Stimulated activated CD8-positive, alpha-beta memory T cell treated with anti-CD3 and anti-CD28 coated beads, Interleukin-15, amount 100 ng/mL, for 48 hours (primary cell): ENCODE measurements at places on chromosomes 7 and 10.
A peak's percentile ranks its signal among the peaks of the same experiment; 100 is the strongest.

DNA sequence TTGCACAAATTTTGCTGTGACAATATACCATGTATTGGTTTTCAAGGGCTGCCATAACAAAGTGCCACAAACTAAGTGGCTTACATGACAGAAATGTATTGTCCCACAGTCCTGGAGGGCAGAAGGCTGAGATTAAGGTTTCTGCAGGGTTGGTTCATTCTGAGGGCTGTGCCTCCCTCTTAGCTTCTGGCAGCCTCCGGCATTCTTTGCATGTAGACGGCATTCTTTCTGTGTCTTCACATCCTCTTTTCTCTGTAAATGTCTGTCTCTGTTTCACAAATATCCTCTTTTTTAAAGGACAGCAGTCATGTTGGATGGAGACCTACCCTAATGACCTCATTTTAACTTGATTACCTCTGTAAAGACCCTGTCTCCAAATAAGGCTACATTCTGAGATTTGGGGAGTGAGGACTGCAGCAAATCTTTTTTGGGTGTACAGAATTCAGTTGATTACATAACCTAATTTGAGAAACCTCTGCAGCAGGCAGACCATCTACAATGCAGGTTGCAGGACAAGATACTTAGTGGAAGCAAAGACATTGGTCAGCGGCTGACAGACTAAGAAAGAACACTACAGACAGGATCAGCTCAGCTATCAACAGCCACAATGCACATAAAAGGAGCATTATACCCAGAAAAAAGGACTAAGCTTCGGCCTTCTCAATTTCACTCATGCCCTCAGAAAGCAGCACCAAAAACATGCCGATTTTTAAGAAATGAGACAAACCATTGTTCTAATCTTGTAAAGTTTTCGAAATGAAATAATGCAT lies 84.6 kb upstream of the FAM3C start:
- no peak for DNase-seq

DNA sequence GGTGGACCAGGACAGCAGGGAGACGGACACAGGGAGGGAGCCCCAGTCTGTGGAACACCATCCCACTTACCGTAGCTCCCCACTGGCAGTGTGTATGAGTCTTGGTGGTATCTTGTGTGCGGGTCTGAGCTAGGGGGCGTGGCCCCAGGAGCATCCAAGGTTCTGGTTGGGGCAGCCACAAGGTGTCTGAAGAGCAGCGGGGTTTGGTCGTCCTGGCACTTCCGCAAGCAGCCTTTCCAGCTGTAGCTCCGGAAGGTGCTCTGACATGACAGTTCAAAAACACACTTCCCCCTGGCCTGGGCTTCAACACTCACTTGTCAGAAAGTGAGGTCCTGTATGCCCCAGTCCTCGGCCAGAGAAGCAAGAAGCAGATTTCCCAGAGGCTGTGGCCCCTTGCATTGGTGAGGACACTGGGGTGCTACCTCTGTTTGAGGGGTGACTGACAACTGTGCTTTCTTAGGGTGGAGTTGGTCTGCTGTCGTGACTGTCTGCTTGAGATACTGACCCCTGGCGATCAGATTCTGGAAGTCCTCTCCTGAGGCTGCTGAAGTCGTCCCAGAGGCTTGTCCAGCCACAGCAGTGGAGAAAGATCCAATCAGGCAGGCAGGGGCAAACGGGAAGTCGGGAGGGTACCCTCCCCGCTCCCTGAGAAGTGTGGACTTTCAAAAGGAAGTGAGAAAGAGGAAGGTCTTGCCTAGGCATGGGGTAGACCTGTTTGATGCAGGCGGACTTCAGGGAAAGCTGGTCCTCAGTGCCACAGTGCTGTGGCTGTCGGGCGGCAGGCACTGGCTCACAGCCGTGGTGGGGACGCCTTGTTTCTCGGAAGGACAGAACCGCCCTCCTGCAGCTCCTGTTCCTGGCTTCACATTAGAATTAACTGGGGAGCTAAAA lies 51.4 kb upstream of the PFKFB3 start:
- DNase-seq, result no peak

GRCh38 chr7:51160990-51161615 lies 155.5 kb downstream of the COBL start:
- DNase-seq, result peak; percentile 23

DNA sequence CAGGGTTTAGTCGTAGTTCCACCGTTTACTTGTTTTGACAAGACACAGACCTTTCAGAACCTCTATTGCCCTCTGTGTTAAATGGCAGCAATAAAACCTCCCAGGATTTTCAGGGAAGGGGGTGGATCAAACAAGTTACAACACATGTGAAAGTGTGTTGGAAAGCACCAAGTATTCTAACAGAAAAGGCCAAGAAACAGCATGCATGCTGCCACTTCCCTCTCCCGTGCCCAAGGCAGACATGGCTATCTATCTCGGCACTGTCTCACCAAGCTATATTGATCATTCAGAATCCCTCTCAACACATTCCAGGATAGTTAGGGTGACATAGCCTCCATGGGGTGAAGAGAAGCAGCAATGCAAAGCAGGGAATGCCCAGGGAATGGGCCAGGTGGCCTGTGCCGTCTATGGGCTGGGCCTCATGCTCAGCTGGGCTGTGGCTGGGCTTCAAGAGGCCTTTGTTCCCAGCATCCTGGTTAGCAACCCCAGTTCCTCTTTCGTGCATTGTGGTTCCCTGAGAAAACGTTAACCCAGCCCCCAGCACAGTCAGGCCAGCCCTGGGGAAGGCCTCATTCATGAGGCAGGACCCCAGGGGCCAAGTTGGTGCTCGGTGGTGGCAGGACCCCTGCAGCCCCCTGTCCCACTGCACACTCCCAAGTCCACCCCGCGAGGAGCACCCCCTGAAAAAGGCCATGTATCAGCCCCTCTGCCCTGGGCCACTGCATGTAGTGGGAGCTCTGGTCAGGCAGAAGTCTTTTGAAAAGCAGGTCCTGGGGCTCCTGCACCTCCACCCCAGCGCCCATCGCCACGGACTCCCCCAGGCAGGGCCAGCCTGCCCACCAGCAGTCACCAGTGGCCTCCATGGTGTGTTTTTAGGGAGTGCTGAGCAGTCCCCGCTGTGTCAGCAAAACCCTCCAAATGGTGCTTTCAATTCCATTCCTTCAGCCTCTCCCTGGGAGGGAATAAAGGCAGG lies 25.5 kb downstream of the VSIR start:
- DNase-seq, result no peak

- DNase-seq, result no peak
Measured at GRCh38 chr10:23330948-23331347, 13.6 kb downstream of the C10orf67 start.

DNA sequence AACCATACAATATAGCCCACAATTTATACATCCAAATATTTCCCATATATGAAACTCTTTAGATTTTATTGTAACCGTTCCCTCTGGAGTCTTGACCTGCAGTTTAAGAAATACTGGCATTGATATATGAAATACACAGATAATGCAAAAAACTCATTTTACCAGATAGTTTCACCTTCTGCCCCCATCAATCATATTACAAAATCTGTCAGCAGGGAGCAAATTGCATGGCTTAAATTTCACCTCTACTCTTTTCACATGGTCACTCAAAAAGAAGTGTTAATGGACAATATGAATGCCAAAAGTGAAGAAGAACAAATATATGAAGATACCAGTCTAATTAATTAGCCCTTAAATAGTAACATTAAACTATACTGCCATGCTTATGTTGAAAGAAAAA lies 57.0 kb upstream of the TMEM106B start:
- DNase-seq, result no peak

DNA sequence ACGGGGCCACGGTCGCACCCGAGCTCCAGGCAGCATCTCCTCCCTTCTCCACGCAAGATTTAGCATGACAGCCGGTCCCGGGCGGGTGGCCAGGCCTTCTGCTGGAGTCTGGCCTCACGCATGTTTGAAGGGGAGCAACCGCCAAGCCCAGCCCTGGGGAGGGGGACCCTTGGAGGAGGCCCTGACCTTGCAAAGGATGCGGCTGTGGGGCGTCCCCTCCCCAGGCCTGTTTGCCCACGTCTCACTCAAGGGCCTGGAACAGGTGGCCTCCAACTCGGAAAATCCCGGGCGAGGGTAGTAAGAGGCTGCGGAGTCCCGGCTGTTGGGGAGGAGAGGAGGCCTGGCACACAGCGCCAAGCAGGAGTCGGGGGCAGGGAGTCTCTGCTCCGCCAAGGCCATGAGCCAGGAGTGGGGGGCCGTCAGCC lies 50.6 kb upstream of the DPYSL4 start:
- no peak for DNase-seq

- no peak for DNase-seq
Measured at GRCh38 chr7:64654796-64655548, 11.0 kb upstream of the ZNF107 start.

DNA sequence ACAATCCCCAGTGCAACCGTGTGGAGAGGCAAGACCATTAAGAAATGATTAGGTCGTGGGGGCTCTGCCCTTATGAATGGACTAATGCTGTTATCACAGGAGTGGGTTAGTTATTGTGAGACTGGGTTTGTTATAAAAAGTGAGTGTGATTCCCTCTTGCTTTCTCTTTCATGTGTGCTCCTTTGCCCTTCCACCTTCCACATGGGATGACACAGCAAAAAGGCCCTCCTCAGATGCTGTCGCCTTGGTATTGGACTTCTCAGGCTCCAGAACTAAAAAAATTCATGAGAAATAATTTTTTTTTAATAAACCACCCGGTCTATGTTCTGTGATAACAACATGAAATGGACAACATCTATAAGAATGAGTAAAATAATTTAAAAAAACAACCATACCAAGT lies 136.1 kb upstream of the PCBD1 start:
- no peak for DNase-seq

DNA sequence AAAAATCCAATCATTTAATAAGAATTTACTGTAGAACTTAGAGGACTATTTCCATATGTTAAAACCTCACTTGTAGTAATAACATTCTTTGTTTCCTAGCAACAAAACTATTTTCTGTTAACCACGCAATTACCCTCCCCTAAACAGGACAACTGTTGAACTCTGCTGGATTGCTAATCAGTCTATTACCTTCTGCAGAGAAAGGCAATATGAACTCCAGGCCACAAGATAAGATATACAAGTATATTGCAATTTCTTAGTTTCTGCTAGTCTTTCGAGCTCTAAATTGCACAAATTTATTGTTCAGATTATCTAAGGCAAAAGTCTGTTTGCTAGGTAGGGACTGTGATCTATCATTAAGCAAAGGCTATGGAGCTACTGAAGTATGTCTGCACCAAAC lies 920.1 kb upstream of the LRRN3 start:
- DNase-seq, result no peak

GRCh38 chr7:124702385-124702784 lies 63.2 kb downstream of the GPR37 start:
- DNase-seq, result no peak

- no peak for DNase-seq
Measured at GRCh38 chr7:35714862-35715261, 19.9 kb upstream of the HERPUD2 start.

- DNase-seq, result no peak
Measured at GRCh38 chr10:115417585-115418265, 324.6 kb downstream of the ATRNL1 start.

DNA sequence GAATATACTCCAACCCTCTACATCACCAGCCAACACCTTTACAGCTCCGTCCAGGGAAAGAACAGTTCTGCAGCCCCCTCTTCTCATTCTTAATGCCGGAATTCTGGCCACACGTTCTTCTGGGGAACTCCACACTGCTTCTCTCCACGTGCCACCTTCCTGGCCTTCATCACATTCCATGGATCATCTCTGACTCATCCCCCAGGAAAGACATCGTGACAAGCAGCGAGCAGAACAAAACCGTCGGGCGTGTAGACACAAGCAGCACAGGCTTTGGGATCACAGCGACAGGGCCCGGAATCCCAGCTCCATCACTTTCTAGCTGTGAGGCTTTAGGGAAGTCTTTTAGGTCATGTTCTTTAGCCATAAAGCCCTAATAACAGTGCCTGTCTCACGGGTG lies 590.3 kb upstream of the FOXK1 start:
- DNase-seq, result no peak

- no peak for DNase-seq
Measured at GRCh38 chr10:12109286-12109685, 20.2 kb upstream of the SEC61A2 start.

DNA sequence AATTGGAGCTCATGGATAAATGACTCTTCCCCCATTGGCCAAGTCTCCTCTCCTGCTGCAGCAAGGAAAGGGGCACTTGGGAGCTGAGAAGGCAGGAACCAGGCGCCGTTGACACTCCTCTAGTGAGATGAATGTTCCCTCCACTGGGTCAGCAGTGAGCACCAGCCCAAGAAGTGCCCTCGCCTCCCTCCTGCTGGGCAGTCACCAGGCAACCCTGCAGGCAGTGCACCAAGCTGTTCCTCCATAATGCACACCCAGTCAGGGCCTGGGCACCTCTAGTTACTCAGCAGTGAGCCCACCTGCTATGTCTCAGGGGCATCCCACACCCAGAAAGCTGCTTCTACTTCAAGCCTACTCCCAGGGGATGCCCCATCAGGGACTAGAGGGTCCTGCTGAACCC lies 84.3 kb downstream of the KCNMA1 start:
- DNase-seq, result no peak

- no peak for DNase-seq
Measured at GRCh38 chr7:15178065-15178464, 275.5 kb upstream of the DGKB start.

GRCh38 chr10:19998482-19998881 lies 182.2 kb downstream of the PLXDC2 start:
- DNase-seq, result no peak

GRCh38 chr10:62817121-62817765 lies 1.1 kb upstream of the EGR2 start:
- DNase-seq, result peak; percentile 53

- no peak for DNase-seq
Measured at GRCh38 chr10:71213761-71214440, 1.5 kb downstream of the UNC5B start.

DNA sequence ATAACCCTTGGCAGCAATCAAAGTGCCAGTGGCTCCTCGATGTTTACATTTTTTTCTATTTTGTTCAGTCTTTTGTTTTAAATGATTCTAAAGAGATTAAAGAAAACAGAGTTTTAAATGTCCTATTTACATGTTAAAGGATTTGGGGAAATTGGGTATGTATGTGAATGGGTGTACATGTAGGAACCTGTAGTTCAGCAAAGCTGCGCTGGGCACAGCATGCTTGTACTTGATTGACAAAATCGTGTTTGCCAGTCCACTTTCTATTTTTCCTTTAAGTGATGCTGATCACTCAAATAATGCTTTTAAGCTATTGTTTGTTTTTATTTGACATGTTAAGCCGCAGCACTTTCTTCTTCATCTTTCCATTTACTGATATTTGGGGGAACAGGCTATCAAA lies 40.9 kb downstream of the FHIP2A start:
- DNase-seq, result no peak

- no peak for DNase-seq
Measured at GRCh38 chr7:37741776-37742175, 58.2 kb downstream of the GPR141 start.
